Endothelial cell (in vitro differentiated cells): ENCODE measurements at places on chromosomes 3 and 15. TPM values are rescaled to one million over a fixed set of nuclear protein-coding genes. Genes with fewer than 3 reads are reported as not detected.

- DNase-seq, result no peak
Measured at GRCh38 chr3:5162102-5162501, 25.4 kb upstream of the EDEM1 start.

DNA sequence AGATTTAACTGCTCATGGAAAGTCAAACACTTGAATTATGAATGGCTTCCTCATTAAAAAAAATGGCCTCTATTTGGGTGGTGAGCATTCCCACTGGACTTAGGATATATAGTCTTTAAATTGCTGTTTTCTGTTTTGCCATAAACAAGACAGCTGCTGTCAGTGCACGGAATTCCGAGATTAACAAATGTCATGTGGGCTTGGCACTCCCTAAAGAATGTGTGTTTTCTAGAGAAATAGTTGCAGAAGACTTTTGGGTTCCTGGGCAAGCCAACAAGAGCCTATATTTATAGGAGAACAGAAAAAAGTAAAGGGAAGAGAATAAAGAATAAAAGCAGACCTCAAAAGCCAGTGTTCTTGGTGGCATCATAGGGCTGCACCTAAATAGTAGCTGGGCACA is 13.6 kb upstream of the TFG start:
- DNase-seq, result no peak

DNA sequence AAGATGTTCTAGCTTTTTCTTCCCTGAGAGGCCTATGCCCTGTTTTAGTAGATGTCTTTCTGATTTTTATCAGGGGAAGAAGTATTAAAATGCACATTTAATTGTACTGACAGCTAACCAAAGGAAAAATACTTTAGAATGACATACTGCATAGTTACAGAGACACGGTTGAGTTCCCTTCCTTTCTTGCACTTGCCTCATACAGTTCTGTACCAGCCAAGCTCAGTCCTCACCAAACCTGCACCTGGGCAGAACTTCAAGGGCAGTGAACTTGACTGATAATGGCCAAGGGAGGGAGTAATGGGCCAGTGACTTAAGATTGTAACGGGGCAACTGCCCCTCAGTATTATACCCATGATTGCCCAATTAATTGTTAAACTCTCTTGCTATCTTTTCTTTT is 34.1 kb upstream of the RASGRP1 start:
- DNase-seq, result no peak

- DNase-seq, result no peak
Measured at GRCh38 chr3:49397470-49397869, 14.3 kb downstream of the RHOA start.

- no peak for DNase-seq
Measured at GRCh38 chr15:58399739-58400138, 32.1 kb upstream of the LIPC start.

PRTG gene
- total RNA-seq, result 165 TPM
